ENCODE measurements at places on chromosomes 5 and 9.
A peak's percentile ranks its signal among the peaks of the same experiment; 100 is the strongest.

GRCh38 chr5:156008844-156009243 is 318.1 kb upstream of the SGCD start:
- no peak for DNase-seq

GRCh38 chr5:37582202-37582601 is 203.1 kb downstream of the WDR70 start:
- DNase-seq = no peak

DNA sequence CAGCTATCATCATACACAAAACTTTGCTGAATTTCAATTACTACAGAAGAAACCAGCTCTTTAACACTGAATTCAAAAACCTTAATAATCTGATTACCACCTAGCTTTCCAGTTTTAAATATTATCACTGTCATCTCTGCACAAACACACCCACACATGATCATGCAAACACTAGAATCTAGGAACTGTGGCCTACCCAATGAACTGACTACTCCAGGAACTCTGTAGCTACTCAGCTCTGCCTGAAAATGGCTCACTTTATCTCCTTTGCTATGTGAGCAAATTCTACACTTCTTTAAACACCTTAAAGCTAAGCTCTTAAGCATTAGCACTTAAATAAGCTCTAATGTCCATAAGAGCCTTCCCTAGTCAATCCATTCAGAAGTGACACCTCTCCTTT is 123.3 kb upstream of the DPYSL3 start:
- DNase-seq = no peak

DNA sequence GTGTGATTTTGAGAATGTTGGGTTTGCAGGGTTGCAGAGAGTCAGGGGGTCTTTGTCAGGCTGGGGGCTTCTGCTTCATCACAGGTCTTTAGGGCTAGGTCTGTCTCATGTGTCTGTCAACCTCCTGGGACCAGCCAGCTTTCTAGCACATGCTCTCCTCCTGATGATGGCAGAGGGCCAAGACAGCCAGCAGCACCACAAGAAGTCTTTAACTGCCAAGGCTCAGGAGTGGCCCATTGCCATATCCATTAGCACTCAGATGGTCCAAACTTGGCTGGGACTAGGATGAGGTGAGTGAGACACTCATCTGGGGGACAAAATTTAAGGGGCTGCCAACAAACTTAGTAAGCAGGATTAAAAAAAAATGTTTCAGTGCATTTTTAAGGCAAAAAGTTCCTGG is 384.2 kb upstream of the CDH10 start:
- DNase-seq = no peak

DNA sequence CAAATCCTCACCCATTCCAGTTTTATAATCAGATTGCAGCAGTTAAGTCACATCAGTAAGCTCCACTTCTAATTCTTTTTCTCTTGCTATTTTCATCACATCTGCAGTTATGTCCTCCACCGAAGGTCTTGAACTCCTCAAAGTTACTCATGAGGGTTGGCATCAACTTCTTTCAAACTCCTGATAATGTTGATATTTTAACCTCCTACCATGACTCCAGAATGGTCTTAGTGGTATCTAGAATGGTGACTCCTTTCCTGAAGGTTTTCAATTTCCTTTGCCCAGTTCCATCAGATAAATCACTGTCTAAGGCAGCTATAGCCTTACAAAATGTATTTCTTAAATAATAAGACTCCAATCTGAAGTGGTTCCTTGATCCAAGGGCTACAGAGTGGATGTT is 53.8 kb upstream of the EDIL3 start:
- no peak for DNase-seq

DNA sequence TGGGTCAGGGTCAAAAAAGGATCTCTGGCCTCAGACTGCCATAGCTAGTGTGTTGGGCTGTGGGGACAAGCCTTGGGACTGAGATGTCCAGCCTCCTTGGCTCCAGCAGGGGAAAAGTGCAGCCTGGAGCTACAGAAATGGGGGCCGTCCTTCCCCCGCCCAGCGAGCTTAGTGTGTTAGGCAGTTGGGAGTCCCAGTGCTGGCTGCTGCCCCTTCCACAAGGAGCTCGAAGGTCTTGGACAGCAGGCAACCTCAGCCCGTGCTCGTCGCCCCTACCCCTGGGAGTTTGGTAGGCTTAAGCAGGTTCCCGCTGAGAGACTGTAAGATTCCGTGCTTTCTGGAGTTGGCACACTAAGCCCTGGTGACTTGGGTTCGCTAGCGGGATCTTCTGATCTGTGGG is 293.0 kb upstream of the CDH12 start:
- no peak for DNase-seq

DNA sequence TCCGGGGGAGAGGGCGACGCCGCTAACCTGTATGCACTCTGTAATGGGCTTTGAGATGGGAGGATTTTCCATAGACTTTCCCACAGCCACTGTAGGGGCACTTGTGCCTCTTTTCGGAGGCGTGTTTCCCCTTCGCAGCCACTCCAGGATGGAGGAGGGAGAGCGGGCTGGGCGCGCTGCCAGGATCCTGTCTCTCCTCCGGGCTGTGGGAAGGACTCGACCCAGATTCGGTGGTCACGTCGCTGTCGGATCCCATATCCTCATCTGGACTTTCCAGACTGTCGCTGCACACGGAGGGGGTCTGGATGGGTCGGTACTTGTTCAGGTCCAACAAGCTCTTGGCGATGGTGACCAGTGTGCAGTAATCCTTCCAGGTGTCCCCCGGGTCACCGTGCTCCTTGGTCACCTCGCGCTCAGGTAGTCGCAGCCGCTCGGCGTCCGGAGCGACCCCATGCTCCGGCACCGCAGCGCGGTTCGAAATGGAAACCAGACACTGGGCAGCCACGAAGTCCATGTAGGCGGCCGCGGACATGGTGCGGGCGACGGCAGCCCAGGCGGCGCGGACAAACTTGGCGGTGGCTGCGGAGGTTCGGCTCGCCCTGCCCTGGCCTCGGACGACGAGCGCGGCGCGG is 1.5 kb downstream of the KLF9 start:
- DNase-seq = no peak

- DNase-seq = no peak
Observed at GRCh38 chr5:14830210-14831005, 41.2 kb downstream of the ANKH start.

- DNase-seq = no peak
Observed at GRCh38 chr5:151799407-151799806, 27.7 kb downstream of the G3BP1 start.

DNA sequence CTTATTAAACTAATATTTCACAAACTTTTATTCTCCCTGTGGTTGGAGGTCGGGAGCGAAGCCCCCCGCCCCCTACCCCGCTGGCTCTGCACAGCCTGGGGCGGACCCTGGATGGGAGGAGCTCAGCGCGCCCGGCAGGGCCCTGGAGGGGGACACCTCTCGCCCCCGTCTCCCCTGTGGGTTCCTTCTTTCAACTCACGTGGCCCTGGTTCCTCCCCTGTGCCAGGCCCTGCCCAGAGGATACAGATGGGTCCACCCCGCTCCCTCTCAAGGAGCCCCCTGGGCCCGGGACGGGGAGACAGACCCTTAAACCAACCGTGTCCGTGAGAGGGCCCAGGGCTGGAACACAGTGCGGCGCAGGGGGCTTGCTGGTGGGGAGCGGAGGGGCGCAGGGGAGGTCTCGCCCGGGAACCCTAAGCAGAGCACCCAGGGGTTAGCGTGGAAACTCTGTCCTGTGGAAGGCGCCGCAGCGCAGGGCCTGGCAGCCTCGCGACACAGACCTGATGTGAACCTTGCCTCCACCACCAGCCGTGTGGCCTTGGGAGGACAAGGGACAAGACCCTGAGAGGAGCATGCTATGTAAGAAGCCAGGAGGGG is 103.7 kb upstream of the MVB12B start:
- DNase-seq = no peak

- no peak for DNase-seq
Observed at GRCh38 chr9:5644501-5644900, 15.6 kb downstream of the RIC1 start.

DNA sequence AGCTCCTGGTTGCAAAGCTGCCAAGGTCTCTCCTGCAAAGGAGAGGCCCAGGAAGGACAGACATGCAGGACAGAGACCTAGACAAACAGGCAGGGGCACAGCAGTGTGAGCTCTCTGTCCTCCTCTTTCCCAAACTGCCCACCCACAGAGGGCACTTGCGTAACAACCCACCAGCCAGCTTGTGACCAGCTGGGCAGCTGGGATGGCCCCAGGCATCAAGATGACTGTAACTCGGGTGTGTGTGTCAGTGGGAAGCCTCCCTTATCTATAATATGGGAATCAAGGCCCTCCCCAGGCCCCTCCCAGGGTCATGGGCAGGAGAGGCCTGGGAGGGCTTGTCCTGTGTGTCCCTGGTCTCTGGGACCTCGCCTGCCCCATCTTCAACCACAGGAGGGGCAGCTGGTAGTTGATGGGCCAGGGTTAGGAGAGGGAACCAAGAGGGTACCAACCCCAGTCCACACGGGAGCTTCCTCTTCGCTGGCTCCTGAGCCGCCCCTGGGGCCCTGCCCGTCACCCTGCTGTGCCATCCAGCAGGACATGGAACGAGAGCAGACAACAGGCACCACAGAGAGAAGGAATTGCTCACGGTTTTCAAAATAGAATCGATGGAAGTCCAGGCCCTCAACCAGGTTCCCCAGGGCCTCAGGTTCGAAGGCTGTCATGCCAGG is 37.9 kb downstream of the SLC6A7 start:
- no peak for DNase-seq

- no peak for DNase-seq
Observed at GRCh38 chr5:150441813-150442698, 7.5 kb downstream of the RPS14 start.

GRCh38 chr5:149452007-149452664 is 73.0 kb upstream of the IL17B start:
- no peak for DNase-seq

- DNase-seq = no peak
Observed at GRCh38 chr5:174172152-174172551, 126.6 kb downstream of the NSG2 start.

- DNase-seq = no peak
Observed at GRCh38 chr5:153742060-153742459, 251.6 kb downstream of the GRIA1 start.

- DNase-seq = no peak
Observed at GRCh38 chr9:105479846-105480245, 32.0 kb downstream of the FSD1L start.

DNA sequence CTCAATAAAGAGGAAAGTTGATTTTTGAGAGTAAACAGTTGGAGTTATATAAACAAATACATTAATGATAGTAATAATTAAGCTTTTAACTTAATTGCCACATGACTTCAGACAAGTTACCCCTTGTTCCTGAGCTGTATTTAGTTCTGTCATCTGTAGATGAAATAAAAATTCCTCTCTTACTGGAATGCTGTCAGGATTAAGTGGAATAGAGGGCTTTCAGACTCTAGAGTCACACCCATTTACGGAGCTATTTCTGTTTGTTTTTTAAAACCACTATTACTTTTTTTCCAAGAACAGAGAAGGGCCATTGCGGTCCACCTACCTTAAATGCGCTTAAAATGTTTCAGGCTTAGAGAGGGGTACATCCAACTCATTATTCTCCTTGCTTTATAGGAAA is 170.6 kb downstream of the CHSY3 start:
- no peak for DNase-seq

DNA sequence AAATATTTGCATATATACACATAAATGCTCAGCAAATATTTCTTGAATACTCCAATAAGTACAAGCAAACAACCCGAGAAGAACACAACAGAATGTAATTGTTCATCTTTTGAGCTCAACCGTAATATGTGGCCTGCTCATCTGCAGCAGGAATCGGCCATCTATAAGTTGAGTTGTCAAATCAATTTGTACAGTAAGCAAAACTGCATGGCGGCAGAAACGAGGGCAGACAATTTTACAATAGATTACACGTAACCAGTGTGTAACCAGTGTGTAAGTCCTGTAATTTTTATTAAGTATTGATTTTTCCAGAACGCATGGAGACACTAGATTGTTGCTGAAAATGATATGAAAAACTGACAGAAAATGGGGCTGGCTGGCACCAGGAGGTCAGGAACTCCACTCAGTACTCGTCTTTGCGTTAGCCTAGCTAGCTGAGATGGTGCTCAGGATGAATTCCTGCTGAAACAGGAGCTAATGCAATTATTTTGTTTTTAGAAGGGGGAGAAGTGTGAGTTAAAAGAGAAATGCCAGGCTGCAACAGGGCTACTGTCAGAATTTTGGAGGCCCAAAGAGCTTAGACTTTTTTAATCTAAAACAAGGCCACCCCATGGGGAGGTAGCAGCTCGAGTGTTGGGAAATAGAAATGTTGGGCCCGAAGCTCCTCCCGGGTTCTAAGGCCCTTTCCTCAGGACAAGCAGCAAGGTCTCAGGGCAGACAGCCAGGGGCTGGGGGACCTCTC is 682 bp downstream of the DHX29 start:
- no peak for DNase-seq

- peak; percentile 89 for DNase-seq
Observed at GRCh38 chr9:92035687-92036410, 79.4 kb downstream of the SPTLC1 start.

DNA sequence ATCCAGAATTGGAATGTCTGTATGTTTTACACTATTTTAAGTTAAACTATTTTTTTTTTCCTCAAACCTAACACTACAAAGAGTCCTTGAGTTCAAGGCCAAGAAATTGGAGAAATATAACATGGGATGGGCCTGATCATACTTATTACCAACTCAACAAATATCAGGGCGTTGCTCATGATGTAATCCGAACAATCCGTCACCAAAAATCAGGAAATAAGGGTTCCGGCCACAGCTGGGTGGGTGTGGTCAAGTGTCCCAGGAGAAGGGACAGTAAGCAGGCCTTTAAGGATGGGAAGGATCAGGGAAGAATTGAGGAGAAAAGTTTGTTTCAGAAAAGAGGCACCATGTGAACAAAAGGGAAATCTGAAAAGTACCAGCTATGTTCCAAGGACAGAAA is 29.8 kb downstream of the MED27 start:
- DNase-seq = no peak

- DNase-seq = no peak
Observed at GRCh38 chr5:603081-603998, 8.8 kb upstream of the CEP72 start.

DNA sequence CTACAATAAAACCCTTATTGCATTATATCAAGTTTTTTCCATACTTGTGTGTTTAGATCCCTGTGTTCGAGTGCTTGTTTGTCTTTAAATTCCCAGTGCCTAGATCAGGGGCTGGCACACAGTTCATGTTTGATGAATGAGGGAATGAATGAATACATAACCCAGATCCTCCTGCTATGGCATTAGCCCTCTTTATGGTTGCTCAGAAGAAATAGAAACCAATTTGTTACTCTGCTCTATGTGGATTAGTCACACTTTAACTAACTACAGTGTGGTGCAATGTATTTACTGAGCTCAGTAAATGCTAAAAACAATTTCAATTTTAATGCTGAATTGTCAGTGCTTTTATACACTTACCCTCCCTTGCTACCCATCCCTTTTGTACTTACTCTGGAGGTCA is 16.4 kb upstream of the GALNT10 start:
- no peak for DNase-seq

DNA sequence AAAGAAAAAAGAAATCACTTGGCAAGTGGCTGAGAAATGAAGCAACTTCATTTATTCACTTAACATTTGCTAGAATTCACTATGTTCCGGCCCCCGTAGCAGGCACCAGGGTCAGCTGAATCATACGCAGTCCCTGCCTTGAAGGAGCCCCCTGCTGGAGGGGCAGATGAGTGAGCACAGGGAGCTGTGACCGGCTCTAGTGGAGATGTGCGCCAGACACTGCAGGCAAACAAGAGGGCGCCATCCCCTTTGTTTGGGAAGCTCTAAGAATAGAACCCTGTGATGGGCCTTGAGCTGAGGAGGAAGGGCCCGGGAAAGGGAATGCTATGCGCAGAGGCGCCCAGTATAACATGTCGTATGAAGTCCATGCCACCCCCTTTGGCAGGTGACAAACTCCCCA is 20.2 kb upstream of the RPL26L1 start:
- DNase-seq = no peak

- no peak for DNase-seq
Observed at GRCh38 chr5:543351-543750, 19.1 kb upstream of the SLC9A3 start.
